ENCODE measurements at places on chromosomes 13 and 19. TPM values are rescaled to one million over a fixed set of nuclear protein-coding genes. Genes with fewer than 3 reads are reported as not detected.

Gene PCDH8
- polyA plus RNA-seq, result 2.3 TPM

Gene PIP5K1C
- 23.0 TPM for polyA plus RNA-seq

Gene SRRM5
- 1.5 TPM for polyA plus RNA-seq

Gene SYCN
- polyA plus RNA-seq, result not detected

Gene RGL3
- polyA plus RNA-seq, result 5.3 TPM

Gene WTIP
- 7.1 TPM for polyA plus RNA-seq

Gene PRR22
- polyA plus RNA-seq, result 4.6 TPM

Gene HNRNPUL1
- polyA plus RNA-seq, result 142 TPM

Gene APOC4
- polyA plus RNA-seq, result not detected

Gene COL5A3
- 5.6 TPM for polyA plus RNA-seq

Gene CELF5
- polyA plus RNA-seq, result 3.1 TPM

Gene CEACAM7
- polyA plus RNA-seq, result 0.09 TPM

Gene PABPC3
- polyA plus RNA-seq, result 0.51 TPM

Gene PCDH20
- polyA plus RNA-seq, result 9.2 TPM

Gene ZNF473
- 6.7 TPM for polyA plus RNA-seq

Gene KISS1R
- polyA plus RNA-seq, result 0.33 TPM

Gene TTYH1
- 8.2 TPM for polyA plus RNA-seq

Gene C19orf18
- 1.2 TPM for polyA plus RNA-seq

Gene IZUMO2
- not detected for polyA plus RNA-seq

Gene POU2F2
- polyA plus RNA-seq, result 2.7 TPM

Gene CYP2A6
- 0.07 TPM for polyA plus RNA-seq

Gene RGS9BP
- polyA plus RNA-seq, result 0.03 TPM

Gene GZMM
- 2.0 TPM for polyA plus RNA-seq

Gene LGALS7
- 5.6 TPM for polyA plus RNA-seq

Gene MRPL54
- polyA plus RNA-seq, result 52.1 TPM

Gene STAP2
- 53.6 TPM for polyA plus RNA-seq

Gene ATP8B3
- polyA plus RNA-seq, result 0.99 TPM

Gene RASA3
- polyA plus RNA-seq, result 8.3 TPM

Gene ZNF530
- polyA plus RNA-seq, result 4.1 TPM

Gene JUNB
- polyA plus RNA-seq, result 333 TPM

Gene PNMA8B
- 1.7 TPM for polyA plus RNA-seq

Gene LILRB3
- 2.9 TPM for polyA plus RNA-seq

Gene OVOL3
- polyA plus RNA-seq, result 0.09 TPM

Gene SWSAP1
- 2.8 TPM for polyA plus RNA-seq

Gene ZNF439
- 8.6 TPM for polyA plus RNA-seq

Gene PLVAP
- 35.6 TPM for polyA plus RNA-seq

Gene UPK1A
- 0.04 TPM for polyA plus RNA-seq

Gene CYP4F2
- polyA plus RNA-seq, result 1.6 TPM

Gene RNF6
- polyA plus RNA-seq, result 35.8 TPM

Gene S1PR4
- 0.55 TPM for polyA plus RNA-seq

Gene CSNK1G2
- polyA plus RNA-seq, result 56.9 TPM

Gene CTXN1
- 7.0 TPM for polyA plus RNA-seq

Gene WDR87
- polyA plus RNA-seq, result 0.01 TPM

Gene SYT3
- 0.93 TPM for polyA plus RNA-seq

Gene AMH
- 4.6 TPM for polyA plus RNA-seq

Gene MTUS2
- 1.9 TPM for polyA plus RNA-seq

Gene PGLYRP1
- polyA plus RNA-seq, result 0.07 TPM

Gene APOC1
- 11.3 TPM for polyA plus RNA-seq

Gene FAM124A
- 1.2 TPM for polyA plus RNA-seq

Gene CEACAM3
- 0.36 TPM for polyA plus RNA-seq

Gene DZIP1
- 16.9 TPM for polyA plus RNA-seq

Gene CDX2
- 132 TPM for polyA plus RNA-seq

Gene ZNF28
- 20.6 TPM for polyA plus RNA-seq
